ENCODE measurements at places on chromosomes 5 and 9.
A peak's percentile ranks its signal among the peaks of the same experiment; 100 is the strongest.

DNA sequence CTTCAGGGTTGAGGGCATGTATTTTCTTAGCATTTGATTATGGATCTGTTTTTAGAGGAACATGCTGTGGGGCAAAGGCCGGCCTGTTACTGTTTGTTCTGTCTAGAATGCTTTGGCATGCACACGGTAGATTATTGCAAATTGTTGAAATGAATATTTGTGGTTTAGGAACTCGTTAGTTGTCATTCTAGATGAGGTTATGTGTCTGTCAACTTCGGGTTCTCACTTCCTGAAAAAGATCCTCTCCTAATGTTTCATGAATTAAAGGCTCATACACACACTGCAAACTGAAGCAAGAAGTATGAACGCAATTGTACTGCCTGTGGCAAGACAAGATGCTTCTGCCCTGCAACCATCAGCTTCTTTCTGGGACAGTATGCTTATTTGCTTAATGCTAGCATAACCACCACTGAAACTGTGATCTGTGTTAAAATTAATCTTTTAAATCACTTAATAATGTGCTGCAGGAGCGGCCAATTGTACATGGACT, 99.6 kb downstream of the BASP1 start:
- DNase-seq = peak; percentile 28

- DNase-seq = no peak
Measured at GRCh38 chr5:908172-908571, 15.5 kb downstream of the TRIP13 start.

DNA sequence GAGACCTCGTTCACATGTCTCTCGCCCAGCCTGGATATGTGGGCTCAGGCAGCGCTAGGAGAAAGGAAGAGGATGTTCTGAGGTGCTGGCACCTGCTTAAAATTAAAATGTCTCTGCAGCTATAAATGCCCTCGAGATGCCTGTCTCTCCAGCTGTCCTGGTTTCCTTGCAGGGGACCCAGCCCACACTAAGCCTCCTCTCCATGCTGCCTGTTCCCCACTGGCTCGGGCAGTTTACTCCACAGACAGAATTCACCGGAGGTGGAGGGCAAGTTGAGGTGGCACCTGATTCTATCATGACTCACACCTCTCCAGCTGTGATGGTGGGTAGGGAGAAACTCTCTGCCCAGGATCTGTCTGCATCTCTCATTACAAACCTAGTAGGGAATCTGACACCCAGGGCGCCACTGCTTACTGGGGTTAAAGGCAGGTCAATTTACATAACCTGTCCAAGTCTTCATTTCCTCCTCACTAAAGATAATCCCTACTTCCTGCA, 420.9 kb downstream of the SPOCK1 start:
- DNase-seq = no peak

GRCh38 chr5:10499066-10499465, 57.4 kb downstream of the ROPN1L start:
- DNase-seq = no peak

DNA sequence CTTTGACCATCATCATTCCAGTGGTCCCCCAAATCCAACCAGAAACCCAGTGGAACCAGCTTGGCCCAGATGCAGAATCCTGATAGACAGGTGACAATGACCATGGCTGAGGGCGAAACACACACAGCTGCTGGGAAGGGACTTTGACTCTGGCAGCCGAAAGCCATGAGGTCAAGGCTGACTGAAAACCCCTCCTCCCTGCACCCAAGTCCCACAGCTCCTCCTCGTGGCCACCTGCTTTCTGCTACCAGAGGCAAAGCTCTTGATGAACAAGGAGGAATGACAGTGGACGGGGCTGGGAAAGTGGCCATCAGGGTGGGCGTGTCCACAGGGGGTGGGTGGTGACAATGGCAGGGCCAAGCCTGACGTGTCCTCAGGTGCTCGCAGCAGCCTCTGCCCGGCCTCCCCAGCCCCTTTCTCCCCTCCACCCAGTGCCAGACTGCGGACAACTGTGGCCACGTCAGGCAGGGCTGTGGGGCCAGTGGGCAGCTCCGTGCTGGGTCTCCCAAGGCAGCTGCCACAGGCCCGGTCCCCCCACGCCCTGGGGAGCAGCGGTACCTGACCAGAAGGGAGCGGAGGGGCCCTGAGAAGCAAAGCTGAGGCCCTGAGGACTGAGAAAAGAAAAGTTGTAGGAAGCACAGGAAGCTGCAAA, 30.8 kb upstream of the SARDH start:
- no peak for DNase-seq
